CD4-positive, alpha-beta T cell treated with Interferon alpha-2 for 1 hour (primary cell): ENCODE measurements at places on chromosomes 6 and 20.

GRCh38 chr20:21162631-21163030 is 36.7 kb downstream of the KIZ start:
- DNase-seq: no peak

DNA sequence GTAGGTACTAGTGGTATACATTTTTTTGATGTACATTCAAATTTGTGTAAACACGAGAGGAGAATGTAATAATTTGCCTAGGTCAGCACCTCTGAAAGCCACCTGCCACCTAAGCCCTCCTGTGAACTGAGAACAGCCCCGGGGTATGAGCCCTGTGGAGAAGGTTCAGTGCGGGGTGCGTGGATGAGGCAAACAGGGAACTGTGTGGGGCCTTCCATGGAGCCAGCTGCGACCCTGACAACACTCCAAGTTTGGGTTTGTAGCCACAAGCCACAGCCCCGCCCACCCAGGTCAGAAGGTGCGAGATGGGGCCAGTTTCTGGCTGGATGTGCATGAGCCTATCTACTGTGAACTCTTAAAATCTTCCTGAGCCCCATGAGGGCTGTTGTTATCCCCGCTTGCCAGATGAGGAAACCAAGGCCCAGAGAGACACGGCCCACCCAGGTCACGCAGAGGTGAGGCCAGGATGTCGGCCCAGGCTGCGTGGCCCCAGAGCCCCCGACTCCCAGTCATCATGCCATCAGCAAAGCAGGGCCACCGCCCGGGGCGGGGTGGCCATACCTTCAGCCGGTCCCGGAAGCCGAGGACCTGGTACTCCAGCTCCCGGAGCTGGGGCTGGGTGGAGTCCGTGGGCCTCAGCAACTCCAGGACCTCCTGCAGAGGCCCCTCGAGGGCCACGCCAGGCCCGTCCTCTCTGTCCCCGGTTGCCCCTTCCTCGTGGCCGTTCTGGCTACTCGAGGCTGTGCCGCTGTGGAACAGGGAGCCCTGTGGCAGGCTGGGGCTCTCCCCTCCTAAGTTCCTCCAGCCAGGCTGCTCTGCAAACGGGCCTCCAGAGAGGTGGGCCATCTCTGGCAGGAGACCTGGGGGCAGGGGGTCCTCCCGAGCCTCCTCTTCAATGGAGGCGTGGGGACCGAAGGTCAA is 89.6 kb downstream of the RIPOR3 start:
- DNase-seq: no peak

DNA sequence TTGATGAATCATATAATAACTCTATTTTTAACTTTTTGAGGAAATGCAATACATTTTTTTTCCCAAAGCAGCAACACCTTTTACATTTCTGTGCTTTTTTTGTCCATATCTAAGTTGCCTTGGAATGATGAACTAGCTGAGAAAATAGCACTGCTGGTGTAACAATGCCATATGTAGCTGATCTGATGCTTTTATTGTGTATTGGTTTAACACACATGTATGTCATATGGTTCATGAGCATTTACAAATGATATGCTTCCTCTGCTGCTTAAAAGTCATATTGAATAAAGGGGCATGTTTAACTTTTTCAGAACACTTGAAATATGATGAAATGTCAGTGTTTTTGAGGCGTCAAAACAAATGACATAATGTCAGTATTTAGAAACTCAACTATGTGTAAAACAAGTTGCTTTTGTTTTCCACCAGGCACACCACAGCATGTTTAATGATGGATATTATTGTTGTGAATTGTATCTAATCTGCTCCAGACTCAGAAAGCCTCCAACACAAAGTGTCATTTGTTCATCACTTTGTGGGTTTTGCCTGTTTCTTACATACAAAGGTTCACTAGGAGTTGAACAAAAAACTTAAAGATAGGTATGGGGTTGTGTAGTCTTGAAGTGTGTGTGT is 775.8 kb upstream of the FLRT3 start:
- no peak for DNase-seq

- peak; percentile 21 for DNase-seq
These were observed 126.7 kb downstream of the UNC5CL start for GRCh38 chr6:40912158-40912946.

- no peak for DNase-seq
These were observed 247.0 kb upstream of the KCNQ5 start for GRCh38 chr6:72374857-72375256.

DNA sequence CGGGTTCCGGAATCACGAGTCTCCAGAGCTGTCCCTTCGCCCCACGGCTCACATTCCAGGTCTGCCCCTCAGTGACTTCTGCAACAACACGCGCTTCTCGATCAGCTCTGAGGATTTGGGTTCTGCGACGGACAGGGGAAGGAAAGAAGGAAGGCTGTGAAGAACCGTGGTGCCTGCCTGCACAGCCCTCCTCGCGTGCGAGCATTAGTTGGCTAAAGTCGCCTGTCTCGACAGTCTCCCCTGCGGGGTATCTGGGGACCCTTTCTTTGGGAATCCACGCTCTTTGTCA is 23.1 kb downstream of the VPS52 start:
- DNase-seq: no peak

DNA sequence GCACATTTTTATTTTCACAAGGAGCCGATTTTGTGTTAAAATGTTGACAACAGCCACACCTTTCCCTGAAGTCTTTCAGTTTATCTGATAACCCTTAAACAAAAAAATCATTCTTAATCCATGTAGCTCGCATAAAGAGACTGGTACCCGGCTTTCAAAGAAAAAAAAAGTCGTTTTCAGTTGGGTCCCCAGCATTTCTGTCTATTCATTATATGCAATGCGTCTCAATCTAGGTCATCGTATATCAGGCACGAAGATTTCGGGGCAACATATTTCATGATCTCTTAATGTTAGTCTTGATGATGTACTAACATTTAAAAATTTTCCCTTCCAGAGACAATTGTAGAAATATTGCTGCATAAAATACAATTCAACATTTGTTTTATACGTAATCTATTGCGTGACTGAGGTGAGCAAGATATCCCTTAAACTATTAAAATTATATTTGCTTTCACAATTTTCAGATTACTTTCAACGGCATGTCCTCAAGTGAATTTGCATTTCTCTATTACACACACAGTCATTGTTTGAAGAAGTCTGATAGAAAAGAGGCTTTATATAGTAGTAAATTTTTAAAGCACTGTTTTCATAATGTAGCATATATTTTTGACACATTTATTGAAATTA is 2.9 kb upstream of the TUBB2B start:
- DNase-seq: no peak

- DNase-seq: no peak
These were observed at the start of gene TCF21 for GRCh38 chr6:133888929-133889556. Gene TCF21 (plus strand): TSS chr6:133889113. CDS start chr6:133889398, 285 bp downstream.

DNA sequence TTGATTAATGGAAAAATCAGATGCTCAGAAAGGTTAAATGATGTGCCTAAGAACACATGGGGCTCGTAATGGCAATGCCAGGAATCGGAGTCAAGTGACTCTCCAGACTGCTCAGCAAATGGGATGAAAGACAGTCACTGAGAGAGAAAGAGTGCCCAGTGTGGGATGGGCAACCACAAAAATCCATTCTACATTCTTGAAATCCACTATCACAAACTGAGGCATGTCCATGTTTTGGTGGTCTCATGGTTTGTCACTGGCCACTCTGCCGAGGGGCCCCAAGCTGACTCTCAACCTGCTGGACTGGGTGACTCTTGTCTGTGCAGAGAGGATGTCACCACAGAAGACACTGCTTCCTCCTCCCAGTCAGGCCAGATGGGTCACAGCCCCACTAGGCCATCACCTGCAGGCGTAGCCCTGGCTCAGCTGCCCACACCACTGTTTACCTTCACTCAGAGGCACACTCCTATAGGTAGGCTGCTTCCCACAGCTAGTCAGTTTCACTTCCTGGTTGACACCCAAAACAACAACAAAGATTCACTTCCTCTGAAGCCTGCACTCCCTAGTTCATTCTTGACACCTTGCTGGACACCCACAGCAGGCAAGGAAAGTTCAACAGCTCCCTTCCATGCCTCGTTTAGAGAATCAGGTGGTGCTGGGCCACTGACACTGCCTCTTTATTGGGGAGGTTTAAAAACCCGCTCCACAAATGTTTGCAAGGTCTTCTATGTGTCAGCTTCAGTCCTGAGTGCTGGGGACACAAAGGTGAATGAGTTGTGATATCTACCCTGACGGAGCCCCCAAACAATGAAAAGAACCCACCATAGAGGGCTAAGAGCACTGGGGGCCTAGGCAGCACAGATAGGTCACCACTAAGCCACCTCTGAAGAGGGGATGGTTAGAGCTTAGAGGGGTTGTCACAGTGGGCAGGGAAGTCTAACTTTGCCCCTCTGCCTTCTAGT is 21.7 kb downstream of the MAP1LC3A start:
- no peak for DNase-seq

GRCh38 chr20:42082611-42083010 is 464.4 kb upstream of the CHD6 start:
- no peak for DNase-seq

- no peak for DNase-seq
These were observed 47.1 kb downstream of the AKIRIN2 start for GRCh38 chr6:87654875-87655454.

DNA sequence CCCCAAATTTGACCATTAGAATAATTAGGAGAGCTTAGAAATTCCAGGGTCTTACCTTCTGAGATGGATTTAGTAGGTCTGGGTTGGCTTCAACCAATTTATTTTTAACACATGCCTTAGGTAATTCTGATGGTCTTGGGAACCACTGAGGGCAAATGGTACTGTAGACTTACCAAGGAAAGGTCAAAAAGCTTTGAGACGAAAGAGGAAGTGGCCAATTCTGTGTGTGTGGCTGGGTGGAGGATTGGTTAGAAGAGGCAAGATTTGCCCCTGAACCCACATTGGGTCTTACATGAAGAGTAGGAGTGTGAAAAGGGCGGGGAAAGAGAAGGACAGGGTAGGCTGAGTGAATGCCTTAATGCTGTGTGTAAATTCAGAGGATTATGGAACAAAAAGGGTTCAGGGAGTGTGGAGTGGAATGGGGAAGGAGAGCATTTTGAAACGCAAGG is 2.7 kb downstream of the ITCH start:
- peak; percentile 38 for DNase-seq

DNA sequence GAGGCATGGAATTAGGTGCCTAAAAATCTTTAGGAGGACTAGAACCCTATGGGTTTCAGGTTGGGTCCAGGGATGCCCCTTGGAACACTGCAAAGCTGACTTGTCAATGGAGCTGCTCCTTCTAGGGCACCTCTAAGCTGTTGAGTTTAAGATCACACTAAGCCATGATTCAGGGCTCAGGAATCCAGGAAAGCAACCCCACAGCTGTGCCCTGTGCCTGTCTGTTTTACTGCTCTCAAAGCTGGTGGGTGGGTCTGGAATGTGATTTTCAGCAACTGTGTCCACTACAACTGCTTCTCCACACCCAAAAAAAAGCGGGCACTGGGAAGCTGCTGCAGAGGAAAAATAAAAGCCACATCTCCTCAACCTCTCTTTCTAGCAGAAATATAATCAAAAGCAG is 310.4 kb upstream of the MOCS1 start:
- DNase-seq: no peak

DNA sequence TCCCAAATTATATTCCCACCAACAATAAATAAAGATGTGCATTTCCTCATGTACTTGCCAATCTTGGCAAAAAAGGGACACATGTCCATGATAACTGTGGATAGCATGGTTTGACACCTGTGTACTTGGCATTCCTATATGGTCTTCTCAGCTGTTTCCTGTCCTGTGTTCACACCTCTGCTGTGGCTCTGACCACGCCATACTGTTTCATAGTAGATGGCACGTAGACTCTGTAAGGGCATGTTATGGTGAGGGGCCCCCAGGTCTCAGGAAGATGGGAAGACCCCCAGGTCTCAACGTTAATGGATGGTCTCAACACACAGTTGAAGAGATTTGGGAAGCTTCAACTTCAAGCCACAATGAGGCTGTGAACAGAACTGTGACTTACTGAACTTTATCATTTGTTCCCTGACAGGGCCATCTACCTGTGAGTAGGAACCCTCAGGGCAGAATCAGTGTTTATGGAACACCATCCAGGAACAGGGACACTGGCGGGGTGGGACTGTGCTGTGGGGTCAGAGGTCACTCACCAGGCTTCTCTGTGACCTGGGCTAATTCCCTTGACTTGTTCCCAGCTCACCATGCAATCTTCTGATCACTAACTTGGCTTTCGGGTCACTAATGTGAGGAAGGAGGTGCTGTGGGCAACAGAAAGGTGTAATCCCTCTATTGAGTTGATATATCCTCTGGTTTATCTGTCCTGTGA is 11.8 kb downstream of the ZBTB24 start:
- DNase-seq: no peak

- DNase-seq: no peak
These were observed 119.1 kb downstream of the PRND start for GRCh38 chr20:4840801-4841200.

DNA sequence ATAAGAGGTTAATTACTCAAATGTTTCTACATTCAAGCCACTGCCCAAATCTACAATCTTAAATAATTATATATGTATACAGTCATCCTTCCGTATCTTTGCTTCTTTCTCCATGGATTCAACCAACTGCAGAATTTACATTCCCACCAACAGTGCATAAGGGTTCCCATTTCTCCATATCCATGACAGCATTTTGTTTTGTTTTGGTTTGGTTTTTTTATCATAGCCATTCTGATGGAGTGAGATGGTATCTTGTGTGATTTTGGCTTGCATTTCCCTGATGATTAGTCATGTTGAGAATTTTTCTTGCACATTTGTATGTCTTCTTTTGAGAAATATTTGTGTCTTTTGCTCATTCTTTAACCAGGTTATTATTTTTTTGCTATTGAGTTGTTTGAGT is 198.5 kb downstream of the C6orf118 start:
- no peak for DNase-seq

- peak; percentile 95 for DNase-seq
These were observed at the start of gene ZMYND8 for GRCh38 chr20:47356526-47357295. Gene ZMYND8 (minus strand): TSS chr20:47356699. CDS start chr20:47356670, 29 bp downstream.

DNA sequence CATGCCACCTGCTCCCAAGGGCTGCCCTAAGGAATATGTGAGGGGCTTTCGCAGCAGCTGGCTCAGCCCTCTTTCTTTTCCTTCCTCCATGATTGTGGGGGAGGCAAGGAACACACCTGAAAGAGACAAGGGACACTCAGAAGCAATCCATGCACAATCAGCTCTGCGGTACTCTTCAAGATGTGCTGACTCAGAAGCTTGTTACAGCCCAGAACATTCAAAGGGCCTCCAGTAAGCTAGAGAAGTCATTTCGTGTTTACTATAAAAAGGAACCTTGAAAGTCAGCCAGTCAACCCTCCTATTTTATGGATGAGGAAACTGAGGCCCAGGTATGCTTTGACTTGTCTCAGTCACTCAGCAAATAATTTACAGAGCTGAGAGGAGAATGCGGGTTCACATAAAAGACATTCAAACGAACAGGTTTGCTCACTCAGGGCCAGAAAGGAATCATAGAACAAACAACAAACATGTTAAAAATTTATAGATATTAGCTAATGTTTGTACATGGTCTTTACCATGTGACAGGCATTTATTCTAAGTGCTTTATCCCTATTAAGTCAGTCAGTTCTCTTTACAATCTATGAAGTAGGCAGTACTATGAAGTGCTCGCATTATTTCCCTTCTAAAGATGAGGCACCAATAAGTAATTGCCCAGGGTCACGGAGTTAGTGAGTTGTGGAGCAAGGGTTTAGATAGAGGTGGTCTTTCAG is 37.7 kb upstream of the SLC22A23 start:
- DNase-seq: no peak

- DNase-seq: no peak
These were observed 14.0 kb downstream of the POM121L2 start for GRCh38 chr6:27297857-27298730.
